ENCODE measurements at places on chromosomes 1 and 21.

GRCh38 chr1:158333405-158334155 is 2.2 kb upstream of the CD1B start:
- no peak for DNase-seq

DNA sequence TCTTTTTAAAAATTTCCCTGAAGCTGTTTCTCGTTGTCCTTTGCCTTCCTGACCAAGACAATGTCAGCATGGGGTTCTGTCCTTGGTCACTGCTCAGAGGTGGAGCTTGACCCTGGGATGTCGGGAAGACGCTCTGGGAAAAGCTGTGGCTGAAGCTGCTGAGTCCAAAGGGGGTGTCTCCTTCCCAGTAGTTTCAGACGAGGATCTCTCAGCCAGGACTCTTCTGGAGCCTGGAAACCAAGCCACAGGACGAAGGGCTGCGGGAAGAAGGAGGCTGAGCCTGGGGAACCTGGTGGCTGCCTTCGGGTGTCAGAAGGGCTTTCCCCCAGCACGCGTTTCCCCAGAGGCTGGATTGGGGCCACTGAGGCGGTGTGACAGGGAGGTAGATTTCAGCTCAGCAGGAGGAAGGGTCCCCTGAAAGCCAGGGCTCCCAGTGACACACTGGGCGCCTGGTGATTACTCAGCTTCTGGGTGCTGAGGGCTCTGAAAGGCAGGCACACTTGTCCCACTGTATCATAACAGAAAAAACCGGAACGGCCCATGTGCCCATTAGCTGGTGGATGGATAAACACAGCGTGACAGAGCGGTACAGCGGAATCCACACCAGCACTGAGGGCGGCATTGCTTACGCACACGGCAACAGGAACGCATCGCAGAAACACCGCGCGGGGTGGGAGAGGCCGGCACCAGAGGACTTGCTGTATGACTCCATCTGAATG is 5.0 kb upstream of the KRTAP12-1 start:
- DNase-seq: no peak

- no peak for DNase-seq
Measured at GRCh38 chr1:44305962-44306422, 49.1 kb downstream of the ERI3 start.

- DNase-seq: no peak
Measured at GRCh38 chr1:228082918-228083870, 686 bp downstream of the ARF1 start.

GRCh38 chr21:38669186-38669585 is 136.5 kb upstream of the ETS2 start:
- no peak for DNase-seq

GRCh38 chr21:14768042-14768441 is 221.9 kb upstream of the SAMSN1 start:
- DNase-seq: no peak

DNA sequence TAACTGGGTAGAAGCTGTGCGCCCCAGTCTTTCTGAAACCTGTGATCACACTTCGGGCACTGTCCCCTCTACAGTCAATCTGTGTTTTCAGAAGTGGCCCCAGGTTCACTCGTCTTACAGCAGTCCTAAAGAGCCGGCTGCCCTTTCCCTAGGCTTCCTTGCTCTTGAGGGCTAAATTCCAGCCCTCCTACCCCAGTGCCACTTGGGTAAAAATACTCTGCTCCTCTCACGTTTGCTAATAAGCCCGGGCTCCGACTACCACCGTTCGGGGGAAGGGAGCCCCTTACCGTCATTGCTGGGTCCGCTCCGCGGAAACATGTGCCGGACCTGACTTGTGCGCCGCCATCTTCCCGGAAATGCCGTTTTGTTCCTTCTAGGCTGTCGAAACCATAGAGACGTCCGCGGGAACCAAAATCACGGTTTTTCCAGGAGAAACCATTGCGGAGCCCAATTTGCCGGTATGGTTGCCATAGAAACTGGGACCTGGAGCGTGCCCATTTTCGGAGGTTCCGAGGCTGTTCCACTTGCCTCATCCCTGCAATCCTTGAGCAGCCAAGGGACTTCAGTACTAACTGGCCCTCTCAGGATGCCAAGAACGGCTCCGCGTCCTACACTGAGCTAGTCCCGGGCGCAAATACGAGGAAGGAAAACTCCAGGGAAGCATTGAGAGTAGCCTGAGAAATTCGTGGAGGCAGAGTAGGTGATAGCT is at the start of gene GPATCH4:
TSS of gene GPATCH4 (minus strand) at position 358 of the 709 bp plus-strand sequence.
- no peak for DNase-seq

DNA sequence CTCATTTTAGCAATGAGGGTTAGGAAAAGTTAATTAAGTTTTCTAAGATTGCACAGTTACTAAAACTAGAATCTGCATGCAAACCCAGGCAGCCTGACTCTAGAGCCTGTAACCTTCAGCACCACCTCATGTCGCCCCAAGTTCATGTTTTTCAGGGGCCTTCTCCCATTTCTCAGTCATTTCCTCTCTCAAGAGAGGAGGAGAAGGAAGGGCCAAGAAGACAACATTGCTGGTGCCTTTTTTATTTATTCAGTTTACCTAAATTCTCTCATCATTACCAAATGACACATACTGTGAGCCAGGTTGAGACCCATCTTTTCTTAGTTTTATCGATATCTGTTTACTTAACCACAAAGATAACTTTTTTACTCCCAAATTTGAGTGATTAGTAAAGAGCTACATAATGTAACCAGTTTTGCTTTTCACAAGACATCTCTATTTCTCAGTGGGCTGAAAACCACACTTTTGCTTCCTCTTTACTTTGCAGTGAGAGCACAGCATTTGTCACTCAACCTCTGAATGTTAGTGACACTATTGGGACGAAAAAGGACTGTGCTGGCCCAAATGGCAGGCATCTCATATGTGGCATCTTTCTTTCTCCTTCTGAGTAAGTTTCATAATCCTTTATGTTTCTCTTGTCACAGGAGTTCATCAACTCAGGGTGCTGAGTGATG is at the start of gene CD101:
TSS of gene CD101 (plus strand) at position 507 of the 674 bp plus-strand sequence. CDS start at position 565, 58 bp downstream.
- DNase-seq: no peak

GRCh38 chr1:245710961-245711903 is 556.4 kb downstream of the KIF26B start:
- peak; percentile 11 for DNase-seq

DNA sequence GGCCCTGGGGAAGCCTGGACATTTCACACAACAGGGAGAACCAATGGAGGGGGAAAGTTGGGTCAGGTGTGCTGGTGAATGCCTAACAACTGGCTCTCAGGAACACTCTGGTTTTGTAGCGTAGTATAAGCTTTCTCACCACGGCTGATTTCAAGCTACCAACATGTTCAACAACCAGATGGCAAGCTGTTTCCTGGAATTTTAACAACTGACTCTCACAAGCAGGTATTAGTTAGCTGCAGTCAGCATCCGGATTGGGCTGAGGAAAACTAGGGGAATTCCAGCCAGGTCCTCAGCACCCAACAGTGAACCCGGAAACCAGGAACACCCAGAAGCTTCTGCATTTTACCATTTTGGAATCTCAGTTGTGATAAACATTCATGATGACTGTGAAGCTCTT is 162.3 kb upstream of the CAMK1G start:
- DNase-seq: no peak

GRCh38 chr1:234724516-234725176 is 114.7 kb upstream of the IRF2BP2 start:
- DNase-seq: no peak

DNA sequence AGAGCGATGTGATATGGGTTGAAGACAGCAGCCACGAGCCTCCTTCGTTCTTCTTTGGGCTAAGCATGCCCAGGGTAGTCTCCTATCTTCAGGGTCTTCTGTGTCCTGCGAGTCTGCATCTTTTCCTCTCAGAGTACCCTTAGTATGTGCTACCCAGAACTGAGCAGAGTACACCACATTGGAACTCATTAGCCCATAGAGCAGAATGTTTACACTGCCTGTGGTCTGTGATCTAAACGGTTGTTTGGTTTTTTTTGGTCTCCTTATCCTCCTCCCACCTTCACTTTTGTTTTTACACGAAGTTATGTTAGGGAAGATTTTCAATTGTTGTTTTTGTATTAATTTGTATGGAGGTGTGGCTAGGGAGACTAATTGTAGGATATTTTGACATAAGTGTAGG is 126.4 kb downstream of the NEK7 start:
- DNase-seq: no peak

DNA sequence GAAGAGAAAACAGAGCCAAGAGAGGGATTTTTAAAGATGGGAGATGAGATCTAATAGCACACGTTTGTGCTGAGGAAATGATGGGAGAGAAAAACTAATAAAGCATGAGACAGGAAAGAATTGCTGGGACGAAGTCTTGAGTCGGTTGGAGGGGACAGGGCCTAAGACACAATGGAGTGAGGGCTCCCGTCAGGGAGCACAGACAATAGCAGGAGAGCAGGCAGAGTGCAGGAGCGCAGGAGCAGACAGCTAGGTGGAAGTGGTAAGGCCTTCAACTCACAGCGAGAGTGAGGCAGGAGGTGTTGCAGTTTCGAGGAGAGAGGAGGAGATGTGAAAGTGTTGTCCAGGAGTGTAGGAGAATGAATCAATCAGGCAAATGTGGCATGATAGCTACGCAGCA is 59.9 kb upstream of the SOX13 start:
- no peak for DNase-seq

- DNase-seq: no peak
Measured at GRCh38 chr1:19623523-19623922, 20.6 kb upstream of the NBL1 start.

DNA sequence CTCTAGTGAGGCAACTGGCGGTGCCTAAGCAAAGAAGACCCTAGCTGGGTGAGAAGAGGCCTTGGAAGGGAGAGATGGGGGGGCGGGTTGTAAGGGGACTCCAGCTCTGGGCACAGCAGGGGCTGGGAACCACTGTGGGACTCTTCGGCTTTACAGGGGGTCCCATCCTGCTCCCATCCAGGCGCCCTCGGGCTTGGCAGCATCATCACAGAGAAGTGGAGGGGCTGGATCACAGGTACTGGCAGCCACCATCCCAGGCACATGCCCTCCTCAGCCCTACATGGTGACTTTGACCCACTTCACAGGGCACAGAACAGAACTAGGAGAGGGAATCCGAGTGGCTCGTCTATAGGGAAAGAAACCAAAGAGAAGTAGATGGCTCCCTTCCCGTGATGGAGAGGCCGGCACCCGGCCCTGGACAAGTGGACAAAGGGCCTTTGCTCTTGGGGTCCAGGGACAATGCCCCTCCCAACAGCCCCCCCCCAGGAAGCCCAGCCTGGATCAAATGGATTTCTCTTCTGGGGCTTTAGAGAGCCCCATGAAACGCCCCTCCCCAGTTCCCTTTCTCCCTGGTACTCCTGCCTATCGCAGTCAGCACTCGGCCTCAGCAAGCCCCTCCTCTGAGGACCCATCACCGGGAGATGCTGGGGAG is 54.0 kb upstream of the ECE1 start:
- DNase-seq: no peak

DNA sequence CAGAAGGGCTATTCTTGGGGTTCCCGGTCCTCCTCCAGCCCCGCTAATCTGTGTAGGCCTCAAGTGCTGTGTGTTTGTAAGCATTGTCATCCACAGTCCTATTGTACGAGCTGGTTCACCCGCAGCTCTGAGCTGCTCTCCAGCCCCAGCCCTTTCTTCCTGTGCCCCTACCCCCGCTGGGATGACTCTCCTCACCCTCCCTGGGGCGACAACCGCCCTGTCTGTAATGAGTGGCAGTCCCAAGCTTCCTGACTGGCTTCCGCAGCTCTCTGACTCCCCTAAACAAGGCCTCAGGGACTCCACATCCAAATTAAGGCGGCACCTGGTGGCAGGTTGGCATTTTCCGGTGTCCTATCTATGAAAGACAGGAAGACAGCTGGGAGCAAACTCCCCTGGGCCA is 45.8 kb downstream of the TFF3 start:
- no peak for DNase-seq

DNA sequence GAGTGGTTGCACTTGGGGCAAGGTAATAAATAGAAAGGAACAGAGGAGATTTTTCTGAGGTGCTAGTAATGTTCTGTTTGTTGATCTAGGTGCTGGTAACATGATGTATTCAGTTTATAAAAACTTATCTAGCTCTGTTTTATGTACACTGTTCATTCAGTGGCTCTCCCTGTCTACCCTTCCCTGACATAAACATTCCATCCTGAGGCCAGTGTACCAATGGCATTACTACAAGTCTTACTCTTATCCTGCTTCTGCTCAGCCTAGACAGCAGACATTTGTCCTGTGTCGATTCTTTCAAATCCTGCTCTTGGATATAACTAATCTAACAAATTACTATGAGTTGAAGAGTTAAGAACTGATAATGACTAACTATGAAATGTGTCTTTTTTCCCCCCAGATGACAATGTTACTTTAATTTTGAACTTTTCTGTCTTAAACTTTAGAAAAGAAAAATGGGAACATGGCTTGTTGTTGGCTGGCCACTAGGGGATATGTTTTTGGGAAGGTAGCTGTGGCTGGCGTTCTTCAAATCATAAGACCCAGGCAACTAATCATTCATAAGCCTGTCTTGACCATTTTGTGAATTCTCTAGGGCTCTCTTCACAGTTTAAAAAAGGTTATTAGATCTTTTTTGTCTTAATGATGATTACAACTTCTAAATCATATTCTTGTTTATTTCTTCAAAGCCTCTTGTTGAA is 390.9 kb downstream of the PBX1 start:
- DNase-seq: no peak

GRCh38 chr1:161502181-161502580 is 3.1 kb upstream of the FCGR2A start:
- no peak for DNase-seq

- DNase-seq: no peak
Measured at GRCh38 chr1:147252540-147252939, 10.1 kb downstream of the CHD1L start.

- no peak for DNase-seq
Measured at GRCh38 chr21:45053561-45054226, 20.7 kb upstream of the ADARB1 start.

GRCh38 chr1:152228831-152229230 is 4.8 kb upstream of the HRNR start:
- DNase-seq: no peak

DNA sequence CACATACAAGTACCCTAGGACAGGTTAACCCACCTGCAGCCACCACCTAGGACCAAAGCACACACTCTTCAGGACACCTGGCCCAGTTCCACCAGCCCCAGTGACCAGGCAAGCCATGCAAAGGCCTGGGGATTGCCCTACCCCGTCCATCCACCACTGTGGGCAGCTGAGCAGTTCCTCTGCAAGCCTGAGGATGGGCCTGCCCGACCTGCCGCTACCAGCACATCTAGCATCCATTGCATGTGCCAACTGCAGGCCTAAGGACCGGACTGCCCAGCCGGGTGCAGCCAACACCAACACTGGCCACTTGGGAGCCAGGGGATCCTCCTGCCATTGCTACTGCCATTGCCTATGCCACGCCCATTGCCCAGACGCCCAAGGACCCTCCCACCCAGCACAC is 558.3 kb downstream of the SMYD3 start:
- DNase-seq: no peak

DNA sequence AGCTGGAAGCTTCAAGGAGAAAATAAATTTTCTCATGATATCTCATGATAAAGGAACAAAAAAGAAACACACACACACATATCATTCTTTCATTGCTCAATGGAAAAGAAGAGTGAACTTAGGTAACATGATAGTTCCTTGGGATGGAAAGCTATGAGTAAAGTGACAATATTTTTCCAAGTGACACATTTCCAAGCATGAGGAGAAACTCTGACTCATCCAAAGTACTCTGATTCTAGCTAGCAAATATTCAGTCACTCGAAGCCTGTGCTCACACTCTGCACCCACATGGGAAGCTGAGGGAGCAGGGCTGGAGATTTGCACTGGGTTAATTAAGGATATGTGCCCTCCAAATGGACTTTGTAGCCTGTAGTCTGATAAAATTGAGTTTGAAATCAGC is 222.4 kb downstream of the LRRC40 start:
- no peak for DNase-seq

- no peak for DNase-seq
Measured at GRCh38 chr1:90802622-90803021, 85.5 kb upstream of the BARHL2 start.

- DNase-seq: no peak
Measured at GRCh38 chr1:180720753-180721152, 88.9 kb downstream of the XPR1 start.

Data from D721Med (cell line).